H9 (cell line): ENCODE measurements at places on chromosomes 11 and 22. TPM values are rescaled to one million over a fixed set of nuclear protein-coding genes. Genes with fewer than 3 reads are reported as not detected.

GRCh38 chr11:71484248-71485062 is 31.5 kb downstream of the NADSYN1 start:
- no peak for DNase-seq
- no peaks in the 10 kb centered on the region for H3K27me3 ChIP-seq
- H3K4me1 ChIP-seq: no peaks in the 10 kb centered on the region
- H3K36me3 ChIP-seq: peaks cover 24% of the 10 kb centered on the region; the same call in 2 of the 3 replicates

TOLLIP gene
- 32.3 and 32.4 TPM in 2 replicates for total RNA-seq

DNA sequence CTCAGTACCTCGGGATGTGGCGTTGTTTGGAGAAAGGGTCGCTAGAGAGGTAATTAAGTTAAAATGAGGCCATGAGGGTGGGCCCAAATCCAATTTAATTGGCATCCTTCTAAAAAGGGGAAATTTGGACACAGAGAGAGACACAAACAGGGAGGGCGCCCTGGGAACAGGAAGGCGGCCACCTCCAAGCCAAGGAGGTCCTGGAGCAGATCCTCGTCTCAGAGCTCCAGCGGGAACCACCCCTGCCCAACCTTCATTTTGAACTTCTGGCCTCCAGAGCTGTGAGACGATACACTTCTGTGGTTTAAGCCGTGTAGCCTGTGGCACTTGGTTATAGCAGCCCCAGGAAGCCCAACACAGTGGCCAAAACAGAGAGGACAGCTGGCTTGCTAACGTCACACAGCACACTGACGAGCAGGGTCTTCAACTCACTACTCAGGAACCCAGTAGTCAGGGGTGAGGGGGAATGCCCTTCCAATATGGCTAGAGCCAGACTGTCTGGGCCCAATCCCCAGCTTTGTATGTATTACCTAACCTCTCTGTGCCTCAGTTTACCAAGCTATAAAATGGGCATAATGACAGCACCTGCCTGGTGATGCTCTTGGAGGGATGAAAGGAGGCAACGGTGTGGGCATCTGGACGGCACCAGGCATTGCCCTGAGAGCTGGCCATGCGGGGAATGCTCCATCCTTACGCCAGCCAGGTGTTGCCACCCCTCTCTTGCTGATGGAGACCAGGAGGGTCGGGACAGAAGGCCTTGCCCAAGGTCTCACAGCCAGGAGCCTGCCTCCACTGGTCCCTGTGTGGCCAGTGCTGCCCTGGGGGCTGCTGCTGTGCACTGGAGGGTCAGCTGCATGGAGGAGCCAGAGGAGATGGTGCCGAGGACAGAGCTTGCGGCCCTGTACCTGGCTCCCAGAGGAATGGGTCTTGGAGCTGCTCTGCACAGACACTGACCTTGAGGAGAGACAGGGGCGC is 53.3 kb upstream of the LINC01488 start:
- H3K4me1 ChIP-seq: no peaks in the 10 kb centered on the region
- H3K4me3 ChIP-seq: no peak overlapping the region
- H3K36me3 ChIP-seq: peaks cover 13% of the 10 kb centered on the region
- H3K27ac ChIP-seq: no peak overlapping the region

GRCh38 chr11:8989453-8989852 is 14.3 kb downstream of the NRIP3 start:
- H3K27me3 ChIP-seq: no peaks in the 10 kb centered on the region
- H3K4me1 ChIP-seq: peaks cover 4% of the 10 kb centered on the region; the same call in 1 of the 2 replicates
- DNase-seq: no peak
- H3K27ac ChIP-seq: no peak overlapping the region

C11orf87 gene
- total RNA-seq: 0.11 TPM in 2 replicates

GRCh38 chr11:103794262-103794661 is 242.2 kb upstream of the DDI1 start:
- no peak overlapping the region for H3K27ac ChIP-seq
- no peak overlapping the region for H3K4me3 ChIP-seq
- no peak for DNase-seq
- no peaks in the 10 kb centered on the region for H3K27me3 ChIP-seq
- H3K4me1 ChIP-seq: no peaks in the 10 kb centered on the region

GRCh38 chr22:37241351-37242142 is 2.5 kb downstream of the RAC2 start:
- H3K4me1 ChIP-seq: no peaks in the 10 kb centered on the region
- no peak overlapping the region for H3K4me3 ChIP-seq
- no peak overlapping the region for H3K27ac ChIP-seq
- H3K27me3 ChIP-seq: no peaks in the 10 kb centered on the region
- H3K36me3 ChIP-seq: no peaks in the 10 kb centered on the region
- DNase-seq: no peak

SPA17 gene
- total RNA-seq: 6.9 and 7.2 TPM in 2 replicates

FXYD6 gene
- 16.3 and 18.3 TPM in 2 replicates for total RNA-seq

- no peaks in the 10 kb centered on the region for H3K36me3 ChIP-seq
- H3K4me3 ChIP-seq: no peak overlapping the region
- no peaks in the 10 kb centered on the region for H3K4me1 ChIP-seq
- H3K27me3 ChIP-seq: no peaks in the 10 kb centered on the region
Measured at GRCh38 chr11:23022854-23023253, 162.6 kb upstream of the CCDC179 start.

DNA sequence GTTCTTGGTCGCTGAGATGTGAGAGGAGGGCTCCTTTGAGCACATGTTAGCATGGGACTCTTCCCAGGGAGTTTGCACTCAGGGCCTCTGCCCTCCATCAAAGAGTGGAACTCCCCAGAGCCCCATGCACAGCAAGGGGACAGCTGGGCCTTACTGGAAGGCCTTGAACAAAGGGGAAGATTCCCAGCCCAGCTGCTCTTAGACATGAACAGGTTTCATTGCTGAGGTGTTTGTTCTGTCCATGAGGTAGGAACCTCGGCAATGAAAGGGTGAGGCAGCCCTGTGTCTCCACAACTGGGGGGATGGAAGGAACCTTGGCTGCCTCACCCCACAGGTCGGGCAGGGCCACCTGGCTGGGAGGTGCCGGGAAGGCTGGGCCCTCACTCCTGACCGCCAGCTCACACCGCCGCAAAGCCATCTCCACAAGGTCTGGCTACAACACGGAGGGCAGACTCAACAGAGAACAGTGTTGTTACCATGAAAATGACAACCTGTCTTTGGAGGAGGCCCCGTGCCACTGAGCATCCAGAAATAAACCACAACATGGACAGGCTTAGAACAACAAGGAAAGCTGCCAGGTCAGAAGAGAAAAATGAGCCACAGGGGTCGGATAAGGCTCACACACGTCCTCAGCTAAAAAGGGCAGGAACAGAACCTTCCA is 3.2 kb downstream of the DERL3 start:
- no peaks in the 10 kb centered on the region; the same call in 1 of the 2 replicates for H3K27me3 ChIP-seq
- H3K27ac ChIP-seq: no peak overlapping the region
- no peaks in the 10 kb centered on the region; the same call in 1 of the 2 replicates for H3K4me1 ChIP-seq

DNA sequence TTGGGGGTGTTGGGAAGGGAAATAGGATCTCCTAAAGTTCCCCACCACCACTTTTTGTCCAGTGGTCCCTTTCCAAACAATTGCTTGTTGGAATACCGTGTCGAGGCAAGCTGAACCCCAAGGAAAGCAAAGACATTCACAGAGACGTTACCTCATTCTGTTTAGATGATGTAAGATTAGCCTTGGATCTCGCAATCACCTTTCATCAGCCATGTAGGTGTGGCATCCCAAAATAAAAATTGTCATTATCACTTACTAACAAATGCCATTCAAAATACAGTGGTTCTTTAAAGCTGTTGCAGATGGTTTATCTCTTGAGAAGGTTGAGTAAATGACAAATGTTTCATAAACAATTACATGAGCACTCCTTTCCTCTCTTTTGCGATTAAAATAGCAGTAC is 86.5 kb upstream of the SLC25A18 start:
- peaks cover 45% of the 10 kb centered on the region for H3K36me3 ChIP-seq
- peaks cover 14% of the 10 kb centered on the region; the same call in 1 of the 2 replicates for H3K4me1 ChIP-seq
- no peak for DNase-seq
- H3K4me3 ChIP-seq: no peak overlapping the region
